Activated gamma-delta T cell treated with anti-CD3 and anti-CD28 coated beads, Interleukin-2, amount 50 U/mL, for 16 hours (primary cell): ENCODE measurements at places on chromosomes 4 and X.

DNA sequence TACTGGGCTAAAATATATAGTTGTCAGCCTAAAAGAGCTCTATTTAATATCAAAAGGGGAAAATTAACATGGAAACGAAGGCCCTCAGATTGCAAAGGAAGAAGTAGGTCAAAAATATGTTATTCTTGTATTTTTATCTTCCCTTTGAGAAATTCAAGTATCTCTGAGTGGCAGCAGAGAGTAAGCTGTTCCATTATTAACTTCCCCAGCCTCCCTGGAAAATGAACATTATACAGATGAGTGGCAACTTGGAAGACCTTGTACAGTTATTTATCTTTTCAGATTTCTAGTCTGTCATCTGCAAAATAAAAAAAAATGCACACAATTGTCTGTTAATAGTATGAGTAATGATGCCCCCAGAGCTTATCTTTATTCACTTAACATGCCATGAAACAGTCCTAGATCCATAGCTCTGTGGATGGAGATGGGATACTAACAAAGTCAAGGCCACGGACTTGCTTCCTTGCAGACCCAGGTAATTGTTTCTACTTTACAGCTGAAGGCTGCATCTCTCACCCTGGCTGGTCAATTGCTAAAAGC, 93.0 kb downstream of the CORIN start:
- DNase-seq, result no peak

DNA sequence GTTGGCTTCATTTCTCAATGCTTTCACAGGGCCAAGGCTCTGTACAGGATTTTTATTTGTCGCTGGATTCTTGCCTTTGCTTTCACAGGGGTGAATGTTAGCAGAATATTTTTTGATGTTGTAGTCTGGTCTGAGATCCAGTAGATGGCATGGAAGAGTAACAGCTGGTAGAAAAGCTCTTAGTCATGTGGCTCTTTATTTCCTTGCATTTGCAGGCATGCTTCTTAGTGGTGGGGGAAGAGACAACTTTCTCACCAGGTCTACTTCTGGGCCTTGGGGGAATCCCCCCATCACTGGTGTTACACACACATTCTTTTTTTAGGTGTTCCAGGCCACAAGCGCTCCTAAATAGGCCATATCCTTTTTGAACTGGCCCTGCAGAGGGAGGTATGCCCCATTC, 58.2 kb upstream of the DKK2 start:
- DNase-seq, result no peak

DNA sequence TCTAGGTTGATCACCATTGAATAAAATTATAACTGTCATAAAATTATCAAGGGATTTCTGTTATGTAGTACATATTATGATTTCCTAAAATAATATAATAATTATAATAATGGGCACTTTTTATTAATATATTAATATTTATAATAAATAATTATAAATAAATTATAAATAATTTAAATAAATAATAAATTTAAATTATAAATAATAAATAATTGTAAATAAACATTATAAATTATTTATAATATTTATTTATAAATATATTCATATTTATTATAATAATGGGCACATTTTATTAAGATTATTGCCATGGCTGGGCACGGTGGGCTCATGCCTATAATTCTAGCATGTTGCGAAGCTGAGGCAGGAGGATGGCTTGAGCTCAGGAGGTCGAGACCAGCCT, 24.5 kb downstream of the RAP1GDS1 start:
- no peak for DNase-seq

- DNase-seq, result no peak
These were observed 29.1 kb downstream of the ZNF185 start for GRCh38 chrX:152926923-152927322.

- no peak for DNase-seq
These were observed 8.7 kb upstream of the TADA2B start for GRCh38 chr4:7034262-7035081.

DNA sequence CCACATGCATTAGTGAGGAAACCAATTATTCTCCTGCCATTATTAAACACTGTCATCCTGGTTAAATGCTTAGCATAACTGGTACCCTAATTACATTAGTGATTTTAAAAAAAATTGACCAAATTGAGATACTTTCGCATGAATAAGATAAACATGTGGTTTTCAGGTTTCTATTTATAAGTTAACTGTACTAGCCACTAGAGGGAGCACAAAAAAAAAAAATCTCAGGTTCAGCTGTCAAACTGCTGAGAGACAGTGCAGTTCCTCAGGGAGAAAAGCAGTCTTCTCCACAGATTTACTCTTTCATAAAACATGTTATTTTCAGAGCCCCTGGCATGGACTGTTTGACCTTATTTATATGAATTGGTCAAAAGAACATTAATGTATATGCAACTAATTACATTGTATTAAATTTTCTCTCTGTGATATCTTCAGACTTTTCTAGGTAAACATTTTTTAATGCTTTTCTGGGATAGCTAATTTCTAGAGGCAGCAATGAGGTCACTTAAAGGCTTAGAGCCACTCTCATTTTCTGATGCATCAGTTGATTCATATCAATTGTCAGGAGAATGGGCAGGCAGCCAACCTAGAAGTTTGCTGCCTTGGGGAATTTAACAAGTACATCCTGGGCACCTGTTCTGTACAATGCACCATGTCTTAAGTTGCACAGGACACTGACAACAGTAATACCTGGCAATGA, 167.5 kb downstream of the CDS1 start:
- DNase-seq, result no peak

DNA sequence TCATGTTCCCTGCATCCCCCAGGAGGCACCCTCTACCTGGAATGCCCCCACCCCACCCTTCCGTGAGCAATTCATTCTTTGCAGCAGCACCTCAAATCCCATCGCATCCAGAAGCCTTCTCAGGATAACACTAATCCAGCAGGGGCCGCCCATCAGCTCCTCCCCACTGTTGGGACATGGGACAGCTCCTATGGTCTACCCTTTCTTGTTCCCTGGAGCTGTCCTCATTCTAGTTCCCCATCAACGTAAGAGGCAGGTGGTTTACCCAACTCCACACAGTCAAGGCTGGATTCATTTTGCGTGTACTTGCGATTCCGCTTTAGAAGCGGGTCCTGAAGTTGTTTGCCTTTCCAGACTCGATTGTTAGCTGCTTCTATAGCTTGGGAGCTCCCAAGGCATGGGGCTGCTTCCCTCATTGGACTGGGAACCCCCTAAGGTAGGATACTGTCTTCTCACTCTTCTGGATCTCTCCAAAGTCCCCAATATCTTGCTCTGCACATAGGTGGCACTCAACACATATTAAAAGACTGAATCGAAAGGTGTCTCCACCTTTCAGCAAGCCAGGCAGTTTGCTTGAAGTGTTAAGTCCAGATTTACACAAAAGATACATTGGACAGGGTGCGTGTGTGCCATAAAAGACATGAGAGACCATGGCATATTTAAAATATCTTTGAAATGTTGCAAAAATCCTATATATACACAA, 942 bp upstream of the APLN start:
- DNase-seq, result no peak

GRCh38 chr4:117916728-117917127, 117.6 kb upstream of the NDST3 start:
- no peak for DNase-seq

- no peak for DNase-seq
These were observed 307.8 kb upstream of the GIMD1 start for GRCh38 chr4:106676173-106676921.

DNA sequence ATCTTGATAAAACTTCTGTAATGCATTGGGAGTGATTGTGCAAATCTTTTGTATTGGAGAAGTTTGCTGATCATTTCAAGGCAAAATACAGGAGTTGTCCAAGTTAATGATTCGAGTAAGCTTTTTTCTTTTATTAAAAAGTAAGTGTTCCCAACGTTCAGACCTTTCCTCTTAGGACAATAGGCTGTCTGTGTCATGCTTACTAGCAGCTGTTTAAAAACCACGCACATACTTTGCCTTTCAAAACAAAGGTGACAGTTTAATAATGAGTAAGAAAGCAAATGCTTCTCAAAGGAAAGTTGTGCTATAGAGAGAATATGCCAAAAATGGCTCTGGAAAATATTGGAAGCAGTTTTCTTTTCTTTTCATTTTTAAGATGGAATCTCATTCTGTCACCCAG, 11.2 kb downstream of the TRAPPC11 start:
- DNase-seq, result no peak

DNA sequence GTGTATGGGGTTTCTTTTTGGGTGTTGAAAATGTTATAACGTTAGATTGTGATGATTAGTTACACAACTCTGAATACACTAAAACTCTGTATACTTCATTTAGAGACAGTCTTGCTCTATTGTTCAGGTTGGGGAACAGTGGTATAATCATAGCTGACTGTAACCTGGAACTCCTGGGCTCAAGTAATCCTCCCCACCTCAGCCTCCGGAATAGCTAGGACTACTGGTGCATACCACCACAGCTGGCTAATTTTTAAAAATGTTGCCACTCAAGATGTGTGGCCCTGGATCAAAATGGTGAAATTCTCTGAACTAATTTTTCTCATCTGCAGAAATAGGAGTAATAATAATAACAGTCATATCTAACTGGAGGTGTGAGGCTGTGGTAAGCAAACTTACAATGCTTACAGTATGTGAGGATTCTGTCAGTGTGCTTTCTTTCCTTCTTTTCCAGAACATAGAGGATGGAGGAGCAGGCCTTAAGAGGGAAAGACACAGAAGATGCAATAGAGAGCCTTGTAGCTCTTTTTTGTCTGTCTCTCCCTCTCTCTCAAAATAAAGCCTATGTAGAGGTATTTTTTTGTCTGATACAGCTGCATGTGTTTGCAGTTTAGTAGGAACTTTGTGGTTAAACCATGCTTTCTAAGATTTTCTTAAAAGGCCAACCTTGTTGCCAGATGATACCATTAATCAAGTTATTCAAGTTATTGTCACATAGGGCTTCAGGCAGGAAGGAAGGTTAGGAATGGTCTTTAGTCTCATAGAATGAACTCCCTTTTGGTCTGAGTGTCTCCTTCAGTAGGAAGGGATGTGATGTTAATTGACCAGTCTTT, 7.5 kb downstream of the ADD1 start:
- no peak for DNase-seq

GRCh38 chr4:98261405-98262291, 464 bp downstream of the RAP1GDS1 start:
- no peak for DNase-seq

- DNase-seq, result no peak
These were observed 98.9 kb upstream of the PJA1 start for GRCh38 chrX:69264158-69264581.

DNA sequence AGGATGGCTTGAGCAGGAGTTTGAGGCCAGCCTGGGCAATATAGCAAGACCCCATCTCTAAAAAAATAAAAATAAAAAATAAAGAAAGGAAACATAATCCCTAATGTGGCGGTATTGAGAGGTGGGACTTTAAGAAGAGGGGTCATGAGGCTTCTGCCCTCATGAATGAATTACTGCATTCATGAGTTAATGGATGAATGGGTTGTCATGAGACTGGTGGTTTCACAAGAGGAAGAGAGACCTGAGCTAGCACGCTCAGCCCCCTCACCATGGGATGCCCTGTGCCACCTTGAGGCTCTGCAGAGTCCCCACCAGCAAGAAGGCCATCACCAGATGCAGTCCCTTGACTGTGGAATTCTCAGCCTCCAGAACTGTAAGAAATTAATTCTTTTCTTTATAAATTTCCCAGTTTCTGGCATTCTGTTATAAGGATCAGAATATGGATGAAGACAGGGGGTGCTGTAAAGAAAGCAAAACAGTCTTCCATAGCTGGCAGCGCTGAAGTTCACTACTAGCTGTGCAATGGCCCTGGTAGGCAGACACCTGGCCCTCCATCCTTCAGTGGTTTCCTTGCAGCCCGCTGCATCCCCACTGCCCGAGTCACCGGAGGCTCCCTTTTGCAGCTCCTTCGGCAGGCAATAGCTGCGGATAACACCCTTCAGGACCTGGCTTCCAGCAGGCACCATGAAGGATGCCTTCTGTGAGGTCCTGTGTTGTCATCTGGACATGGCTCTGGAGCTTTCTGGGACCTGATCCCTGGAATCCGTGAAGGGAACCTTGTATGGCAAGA, 44.8 kb upstream of the NSG1 start:
- DNase-seq, result no peak

GRCh38 chr4:177547985-177548384, 105.7 kb upstream of the AGA start:
- no peak for DNase-seq

DNA sequence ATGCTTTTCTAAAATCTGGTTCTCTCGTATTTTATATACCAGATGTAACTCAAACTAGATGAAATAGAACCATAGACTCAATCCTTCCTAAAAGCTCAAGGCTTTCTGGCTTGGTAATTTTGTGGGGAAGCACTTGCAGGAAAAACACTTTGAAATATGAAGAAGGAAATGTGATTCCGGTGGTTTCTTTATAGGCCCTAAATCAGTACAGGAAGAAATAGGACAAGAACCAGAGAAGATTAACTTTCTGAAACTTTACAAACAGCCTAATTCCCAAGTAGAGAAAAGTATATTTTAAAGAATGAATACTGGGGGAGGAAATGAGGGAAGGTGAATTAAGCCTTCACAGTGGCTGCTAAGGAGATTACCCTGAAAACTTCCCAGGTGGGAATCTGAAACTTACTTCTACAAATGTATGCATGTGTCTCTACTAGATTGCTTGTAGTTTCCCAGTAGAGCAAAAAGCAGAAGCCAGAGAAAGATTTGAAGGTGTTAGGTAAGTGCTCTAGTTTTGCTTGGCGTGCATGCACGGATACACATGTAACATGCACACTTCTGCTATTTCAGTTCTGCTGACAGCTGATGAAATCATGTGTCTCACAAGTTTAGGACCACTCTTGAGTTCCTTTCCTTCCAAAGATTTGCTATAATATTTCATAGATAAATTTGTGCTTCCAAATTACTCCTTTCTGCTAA, 92.1 kb downstream of the AFF1 start:
- no peak for DNase-seq

DNA sequence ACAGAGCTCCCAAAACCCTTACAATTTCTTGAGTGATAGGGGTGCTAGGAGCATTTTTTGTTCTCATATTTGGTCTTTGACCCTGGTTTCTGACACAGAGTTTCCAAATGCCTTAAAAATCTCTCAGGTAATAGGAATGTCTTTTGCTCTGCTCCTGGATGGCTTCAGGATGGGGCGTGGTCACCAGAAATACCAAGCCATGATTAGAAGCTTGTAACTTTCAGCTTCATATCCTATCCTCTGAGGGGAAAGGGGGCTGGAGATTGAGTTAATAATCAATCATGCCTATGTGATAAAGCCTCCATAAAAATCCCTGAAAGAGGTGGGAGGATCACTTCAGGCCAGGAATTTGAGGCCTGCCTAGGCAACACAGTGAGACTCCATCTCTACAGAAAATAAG, 34.6 kb upstream of the IL9R start:
- DNase-seq, result no peak

DNA sequence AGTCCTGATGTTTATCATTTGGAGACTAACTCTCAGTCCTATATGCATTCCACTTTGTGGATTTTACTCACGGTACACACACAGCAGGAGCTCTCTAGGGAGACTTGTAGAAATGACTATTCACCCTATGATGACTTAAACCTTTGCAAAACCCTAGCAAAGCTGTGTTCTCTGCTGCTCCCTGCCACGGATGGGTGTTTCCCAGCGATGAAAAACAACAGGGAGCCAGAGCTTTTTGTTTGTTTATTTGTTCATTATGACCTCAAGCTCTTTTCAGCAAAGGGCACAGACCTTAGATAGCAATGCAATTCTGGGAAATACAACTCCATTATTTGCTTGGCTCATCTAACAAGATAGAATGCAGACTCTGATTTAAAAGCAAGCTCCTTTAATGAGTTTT, 156.6 kb downstream of the GRIA3 start:
- DNase-seq, result no peak

GRCh38 chr4:123162859-123163258, 233.7 kb upstream of the SPRY1 start:
- DNase-seq, result no peak

GRCh38 chr4:7481227-7481626, 46.5 kb upstream of the PSAPL1 start:
- DNase-seq, result no peak
